ENCODE measurements at places on chromosomes 5 and 9.
A peak's percentile ranks its signal among the peaks of the same experiment; 100 is the strongest.

DNA sequence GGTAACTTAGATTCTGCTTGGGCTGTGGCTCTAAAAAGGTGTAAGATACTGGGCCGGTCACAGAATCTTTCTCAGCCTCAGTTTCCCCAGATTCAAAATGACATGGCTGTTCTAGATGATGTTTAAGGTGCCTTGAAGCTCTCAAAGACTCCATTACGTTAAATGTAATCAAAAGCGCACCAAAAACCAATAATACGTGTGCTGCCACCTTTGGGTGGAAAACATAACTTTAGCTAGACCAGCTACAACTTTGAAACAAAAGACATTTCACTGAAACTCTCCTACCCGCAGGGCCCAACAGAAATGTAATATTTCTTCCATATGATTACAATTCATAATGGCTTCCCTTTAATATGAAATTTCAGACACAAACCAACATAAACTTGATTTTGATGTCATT lies 35.0 kb upstream of the PCSK5 start:
- no peak overlapping the region for H3K4me3 ChIP-seq
- DNase-seq: no peak
- H3K27me3 ChIP-seq: peaks cover 6% of the 10 kb centered on the region
- no peak overlapping the region for H3K27ac ChIP-seq
- H3K4me1 ChIP-seq: no peaks in the 10 kb centered on the region
- H3K36me3 ChIP-seq: no peaks in the 10 kb centered on the region

GRCh38 chr5:179406031-179406961 lies 61.0 kb upstream of the ADAMTS2 start:
- H3K27me3 ChIP-seq: peaks cover 3% of the 10 kb centered on the region
- H3K36me3 ChIP-seq: peaks cover 6% of the 10 kb centered on the region
- H3K4me3 ChIP-seq: no peak overlapping the region

GRCh38 chr5:74367934-74368333 lies 272.6 kb downstream of the ENC1 start:
- 0 out of 2 replicates have a peak, but pooled peaks cover 3% of the 10 kb centered on the region for H3K36me3 ChIP-seq
- H3K4me3 ChIP-seq: no peak overlapping the region
- H3K4me1 ChIP-seq: no peaks in the 10 kb centered on the region
- peaks cover 13% of the 10 kb centered on the region for H3K27me3 ChIP-seq
- H3K27ac ChIP-seq: no peak overlapping the region
- DNase-seq: no peak

- peaks cover 2% of the 10 kb centered on the region for H3K27me3 ChIP-seq
- H3K4me1 ChIP-seq: peaks cover 46% of the 10 kb centered on the region
Observed at GRCh38 chr5:10329820-10330481, 22.2 kb upstream of the CMBL start.

GRCh38 chr5:179762781-179763176 lies 30.2 kb downstream of the MAML1 start:
- peak overlapping the region; percentile 93 for H3K27ac ChIP-seq
- no peaks in the 10 kb centered on the region for H3K27me3 ChIP-seq
- H3K36me3 ChIP-seq: peaks cover 12% of the 10 kb centered on the region

GRCh38 chr5:1158647-1159340 lies 42.6 kb upstream of the SLC6A19 start:
- H3K27me3 ChIP-seq: peaks cover 24% of the 10 kb centered on the region
- no peak for DNase-seq
- no peak overlapping the region for H3K27ac ChIP-seq
- no peak overlapping the region for H3K4me3 ChIP-seq
- no peaks in the 10 kb centered on the region for H3K36me3 ChIP-seq

Measured in HFFc6 (cell line).